NCI-H1930 (cell line): ENCODE measurements at places on chromosomes 6 and 20.

DNA sequence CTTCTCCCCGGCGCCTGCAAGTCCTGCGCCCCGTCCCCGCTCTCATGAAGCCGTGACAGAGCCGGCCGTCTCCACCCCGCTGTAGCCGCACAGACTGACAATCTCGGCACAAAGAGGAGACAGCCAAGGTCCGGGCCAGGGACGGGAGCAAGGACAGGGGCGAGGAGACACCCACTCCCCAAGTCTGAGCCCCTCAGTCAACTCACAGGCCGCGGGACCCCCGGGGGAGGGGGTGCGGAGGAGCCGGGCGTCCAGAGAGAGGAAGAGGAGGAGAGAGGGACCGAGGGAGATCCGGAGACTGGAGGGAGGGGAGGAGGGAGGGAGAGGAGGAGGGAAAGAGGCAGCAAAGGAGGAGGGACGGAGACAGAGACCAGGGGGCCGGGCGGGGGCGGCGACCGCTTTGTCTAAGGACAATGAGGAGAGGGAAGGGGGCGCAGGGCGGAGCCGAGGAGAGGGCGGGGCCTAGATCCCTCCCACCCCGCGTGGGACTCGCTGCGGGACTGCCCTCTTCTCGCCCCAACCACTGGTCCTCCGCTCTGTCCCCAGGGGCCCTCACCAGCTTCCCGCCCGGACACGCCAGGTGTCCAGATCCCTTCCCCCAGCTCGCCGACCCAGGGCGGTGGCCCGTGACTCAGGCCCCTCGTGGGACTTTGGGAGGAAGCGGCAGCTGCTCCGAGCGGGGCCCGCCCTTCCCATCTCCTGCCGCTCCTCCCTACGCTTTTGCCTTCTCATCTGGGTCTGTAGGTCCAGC, 638 bp upstream of the PPP1R18 start:
- DNase-seq, result peak; percentile 50

- DNase-seq, result no peak
Observed at GRCh38 chr20:48723308-48724264, 104.2 kb downstream of the PREX1 start.

- DNase-seq, result no peak
Observed at GRCh38 chr20:59680148-59680650, 75.9 kb downstream of the PHACTR3 start.

DNA sequence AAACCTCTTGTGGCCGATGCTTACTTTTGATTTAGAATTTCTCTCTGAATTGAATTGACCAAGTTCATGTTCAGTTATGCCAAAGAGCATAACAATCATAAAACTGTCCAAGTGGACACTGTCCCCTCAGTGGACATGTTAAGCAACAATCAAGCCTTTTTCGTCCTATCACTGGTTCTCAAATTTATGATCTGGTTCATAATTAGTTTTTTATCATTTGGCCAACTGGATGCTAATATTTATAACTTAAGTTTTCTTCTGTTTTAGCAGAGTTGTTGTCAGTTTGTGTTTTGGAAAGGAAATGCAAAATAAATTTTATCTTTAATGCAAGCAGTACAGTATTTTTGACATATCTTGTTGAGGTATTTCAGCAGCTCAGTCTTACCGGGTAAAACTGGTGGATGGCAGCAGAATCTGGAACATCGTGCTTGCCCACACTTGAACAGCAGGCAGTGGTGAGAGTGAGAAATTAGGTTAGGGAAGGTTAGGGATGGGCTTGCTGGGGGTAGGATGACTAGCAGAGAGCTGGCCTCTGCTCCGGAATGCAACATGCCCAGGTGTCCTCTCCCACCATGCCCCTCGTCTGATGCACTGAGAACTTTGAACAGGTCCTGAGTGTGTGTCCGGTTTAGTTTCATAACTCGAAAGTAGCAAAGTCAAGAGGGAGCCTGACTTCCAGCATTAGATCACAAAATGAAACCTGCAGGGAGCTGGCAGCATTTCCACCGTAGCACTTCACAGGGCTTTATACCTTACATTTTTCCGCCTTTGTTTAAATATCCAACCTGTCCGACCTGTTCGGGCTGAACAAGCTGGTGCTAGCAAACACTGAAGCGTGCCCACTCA, 93.1 kb downstream of the RREB1 start:
- DNase-seq, result no peak

GRCh38 chr6:41352396-41352795, 17.0 kb downstream of the NCR2 start:
- no peak for DNase-seq

DNA sequence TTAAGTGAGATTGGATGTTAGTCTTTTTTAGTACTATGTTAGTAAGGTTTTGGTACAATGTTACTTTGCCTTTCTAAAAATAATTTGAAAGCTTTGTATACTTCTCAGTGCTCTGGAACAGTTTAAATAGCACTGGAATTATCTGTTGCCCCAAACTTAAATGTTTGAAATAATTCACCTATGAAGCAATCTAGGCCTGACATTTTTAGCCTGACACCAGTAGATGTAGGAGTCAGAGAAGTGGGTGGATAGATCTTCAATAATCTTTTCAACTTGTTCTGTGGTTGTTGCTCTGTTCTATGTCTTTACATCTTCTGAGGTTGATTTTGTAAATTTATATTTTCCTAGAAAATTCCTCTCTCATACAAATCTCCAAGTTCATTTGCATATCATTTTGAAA, 103.1 kb upstream of the ADGRF1 start:
- DNase-seq, result no peak

DNA sequence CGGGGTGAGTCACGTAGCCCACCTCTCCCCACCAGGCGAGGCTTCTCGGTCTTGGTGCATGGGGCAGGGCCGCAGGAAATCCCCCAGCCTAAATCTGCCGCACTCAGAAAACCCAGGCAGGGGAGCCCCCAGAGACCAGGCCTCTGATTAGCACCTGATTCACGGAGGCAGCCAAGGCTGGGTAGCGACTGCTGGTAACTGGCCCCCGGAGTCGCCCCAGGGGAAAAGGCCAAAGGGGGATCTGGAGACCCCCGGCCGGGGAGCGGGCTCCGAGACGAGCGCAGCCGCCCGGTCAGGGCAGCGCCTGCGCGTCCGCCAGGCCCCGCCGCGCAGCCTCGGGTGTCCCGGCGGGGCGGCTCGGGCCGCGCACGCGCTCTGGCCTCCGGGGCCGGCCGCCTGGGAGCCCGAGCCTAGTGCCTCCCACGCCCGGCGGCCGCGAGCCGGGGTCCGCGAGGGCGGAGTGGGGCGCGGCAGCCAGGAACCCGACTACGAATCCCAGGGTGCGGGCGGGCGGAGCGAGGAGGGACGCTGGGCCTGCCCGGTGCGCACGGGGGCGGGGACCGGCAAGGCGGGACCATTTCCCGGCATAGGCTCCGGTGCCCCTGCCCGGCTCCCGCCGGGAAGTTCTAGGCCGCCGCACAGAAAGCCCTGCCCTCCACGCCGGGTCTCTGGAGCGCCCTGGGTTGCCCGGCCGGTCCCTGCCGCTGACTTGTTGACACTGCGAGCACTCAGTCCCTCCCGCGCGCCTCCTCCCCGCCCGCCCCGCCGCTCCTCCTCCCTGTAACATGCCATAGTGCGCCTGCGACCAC, at the start of gene DUSP22:
DUSP22 (plus strand) TSS at position 791 of the 809 bp plus-strand sequence. CDS start 53 bp downstream, outside the sequence.
- DNase-seq, result no peak

GRCh38 chr6:52620055-52620905, 43.4 kb upstream of the TRAM2 start:
- DNase-seq, result no peak

GRCh38 chr20:41176711-41177552, 39.6 kb downstream of the PLCG1 start:
- DNase-seq, result no peak

DNA sequence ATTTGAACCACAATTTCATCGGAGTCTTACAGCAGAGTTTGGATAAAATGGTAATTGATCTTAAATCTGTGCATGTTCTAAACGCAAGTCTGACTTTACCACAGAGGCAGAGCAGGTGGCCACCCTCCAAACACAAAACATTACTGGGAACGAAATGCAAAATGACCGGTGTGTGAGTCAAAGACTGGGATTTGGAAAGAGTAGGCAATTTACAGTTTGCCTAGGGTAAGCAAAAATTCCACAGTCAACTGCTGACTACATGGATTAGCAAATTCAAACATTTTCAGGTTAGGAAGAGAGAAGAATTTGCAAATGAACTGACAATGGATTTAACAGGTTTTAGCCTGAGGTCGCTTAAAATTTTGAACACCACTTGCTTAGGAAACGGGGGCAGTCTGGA, 444.4 kb downstream of the HDGFL1 start:
- no peak for DNase-seq

DNA sequence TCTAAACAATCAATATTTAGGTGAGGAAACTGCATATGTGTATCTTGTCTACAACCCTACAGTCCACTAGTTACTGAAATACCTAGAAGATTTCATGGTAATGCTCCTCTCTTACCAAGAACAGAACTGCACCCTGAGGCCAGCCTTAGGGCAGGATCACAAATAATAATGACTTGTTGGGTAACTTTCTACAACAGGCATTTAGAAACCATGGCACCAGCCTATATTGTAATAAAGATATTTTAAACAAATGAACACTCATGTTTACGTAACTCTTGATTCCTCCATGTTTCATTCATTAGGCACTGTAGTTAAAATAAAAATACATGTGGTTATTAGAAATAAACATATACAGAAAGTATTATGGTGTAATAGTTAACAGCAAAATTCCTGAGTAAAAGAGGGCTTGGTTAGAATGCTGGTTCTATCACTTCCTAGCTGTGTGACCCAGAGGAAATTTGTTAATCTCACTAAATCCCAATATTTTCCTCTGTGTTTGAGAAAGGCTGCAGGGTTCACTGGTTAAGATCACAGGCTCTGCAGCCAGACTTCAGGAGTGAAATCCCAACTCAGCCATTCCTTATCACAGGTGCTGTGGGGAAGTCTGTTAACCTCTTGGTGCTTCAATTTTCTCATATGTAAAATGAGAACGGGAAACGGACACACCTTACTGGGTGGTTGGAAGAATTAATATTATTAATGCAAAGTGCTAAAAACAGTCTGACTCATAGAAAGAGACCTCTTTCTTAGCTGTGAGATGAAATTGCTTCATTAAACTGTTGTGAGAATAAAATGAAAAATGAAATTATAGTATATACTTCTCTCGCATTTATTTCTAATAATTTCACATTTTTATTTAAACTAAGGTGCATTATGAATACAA, 8.5 kb downstream of the HMGN3 start:
- DNase-seq, result no peak

DNA sequence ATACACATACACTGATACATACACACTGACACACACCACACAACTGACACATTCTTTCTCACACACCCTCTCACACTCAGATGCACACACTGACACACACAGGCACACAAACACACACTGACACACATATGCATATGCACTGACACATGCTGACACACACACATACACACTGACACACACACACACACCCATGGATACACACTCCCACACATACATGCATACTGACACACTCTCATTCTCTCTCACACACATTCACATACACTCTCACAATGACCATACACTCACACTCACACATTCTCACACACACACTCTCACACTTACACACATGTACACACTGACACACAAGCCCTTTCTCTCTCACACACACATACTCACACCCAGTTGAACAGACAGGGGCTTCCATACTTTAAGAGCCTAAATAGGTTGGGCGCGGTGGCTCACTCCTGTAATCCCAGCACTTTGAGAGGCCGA, 236.4 kb downstream of the LRFN2 start:
- DNase-seq, result no peak

- no peak for DNase-seq
Observed at GRCh38 chr6:147212622-147213021, 8.4 kb downstream of the STXBP5 start.

DNA sequence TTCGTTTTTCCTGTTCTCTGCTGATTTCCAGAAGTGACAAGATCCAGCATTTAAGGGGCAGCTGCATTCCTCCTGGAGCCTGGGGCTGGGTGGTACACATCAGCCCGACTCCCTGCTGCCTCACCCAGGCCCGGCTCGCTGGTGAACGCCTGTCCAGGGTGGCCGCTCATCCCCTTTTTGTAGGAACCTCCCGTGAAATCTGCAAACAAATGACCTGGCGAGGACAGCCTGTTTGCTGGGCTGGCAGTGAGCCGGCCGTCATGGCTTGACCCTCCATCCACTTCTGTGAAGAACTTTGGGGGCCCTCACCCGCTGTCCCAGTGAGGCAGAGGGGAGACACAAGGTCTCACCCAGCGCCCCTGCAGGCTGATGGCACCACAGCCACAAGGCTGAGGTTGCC, 39.0 kb downstream of the PYGB start:
- no peak for DNase-seq

DNA sequence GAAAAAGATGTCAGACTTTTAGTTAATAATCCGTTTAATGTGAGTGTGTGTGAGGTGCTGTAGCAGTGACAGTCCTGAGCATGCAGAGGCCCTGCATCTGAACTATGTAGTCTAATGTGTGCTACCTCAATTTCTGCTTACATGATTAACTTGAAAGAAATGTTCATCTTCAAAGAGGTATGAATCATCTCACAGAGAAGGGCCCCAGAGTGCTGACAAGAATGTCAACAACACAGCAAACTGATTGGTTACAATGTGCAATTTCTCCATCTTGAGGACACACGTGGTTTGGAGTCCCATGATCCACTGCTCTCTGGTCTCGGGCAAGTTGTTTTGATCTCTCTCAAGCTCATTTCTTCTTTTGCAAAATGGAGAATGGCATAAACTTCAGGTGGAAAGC, 61.7 kb upstream of the EMILIN3 start:
- DNase-seq, result no peak

DNA sequence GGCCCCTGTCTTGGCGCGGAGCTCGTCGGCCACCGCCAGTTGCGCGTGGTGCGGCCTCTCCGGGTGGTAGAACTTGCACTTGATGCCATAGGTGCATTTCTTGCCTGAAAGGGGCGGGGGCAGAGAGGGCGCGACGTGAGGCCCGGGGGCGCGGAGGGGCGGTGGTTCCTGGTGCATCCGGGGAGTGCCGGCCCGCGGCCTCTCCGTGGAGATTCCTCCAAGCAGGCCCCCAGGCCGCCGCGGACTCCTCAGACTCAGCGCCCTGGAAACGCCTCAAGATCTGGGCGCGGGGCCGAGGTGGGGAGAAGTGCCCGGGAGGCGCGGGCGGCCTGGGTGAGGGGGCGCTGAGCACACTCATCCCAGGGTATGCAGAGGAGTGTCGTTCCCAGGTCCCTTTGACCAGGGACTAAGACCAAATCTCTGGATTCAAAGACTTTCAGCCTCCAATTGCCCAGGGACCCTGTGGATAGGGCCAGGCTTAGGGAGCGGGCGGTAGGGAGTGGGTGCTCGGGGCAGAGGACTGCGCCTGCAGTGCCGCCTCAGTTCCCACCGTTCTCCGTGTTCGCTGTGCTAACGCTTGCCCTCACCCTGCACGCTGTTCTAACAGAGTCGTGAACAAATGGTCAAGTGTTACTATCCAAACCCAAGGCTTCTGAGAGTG, 33.3 kb downstream of the ZC3H12D start:
- no peak for DNase-seq

- no peak for DNase-seq
Observed at GRCh38 chr20:21812379-21812778, 106.9 kb downstream of the PAX1 start.

- no peak for DNase-seq
Observed at GRCh38 chr20:14065774-14066173, 70.5 kb downstream of the MACROD2 start.
